Naive thymus-derived CD8-positive, alpha-beta T cell (primary cell): ENCODE measurements at places on chromosomes 4 and X. TPM values are rescaled to one million over a fixed set of nuclear protein-coding genes. Genes with fewer than 3 reads are reported as not detected.

PPP2R2C gene
- polyA plus RNA-seq, result not detected

RS1 gene
- not detected for polyA plus RNA-seq

CLCN4 gene
- not detected for polyA plus RNA-seq

LRAT gene
- polyA plus RNA-seq, result not detected

MAGEB10 gene
- not detected for polyA plus RNA-seq

PF4V1 gene
- not detected for polyA plus RNA-seq

KANTR gene
- 1.4 TPM for polyA plus RNA-seq

RNF150 gene
- not detected for polyA plus RNA-seq

PDE5A gene
- polyA plus RNA-seq, result 1.0 TPM

CSAG2 gene
- polyA plus RNA-seq, result not detected

XK gene
- not detected for polyA plus RNA-seq

NDP gene
- not detected for polyA plus RNA-seq

ARFIP1 gene
- polyA plus RNA-seq, result 17.9 TPM

F8 gene
- 2.4 TPM for polyA plus RNA-seq

HPSE gene
- 3.4 TPM for polyA plus RNA-seq

AGTR2 gene
- not detected for polyA plus RNA-seq

GPC4 gene
- polyA plus RNA-seq, result not detected

KDR gene
- not detected for polyA plus RNA-seq

REELD1 gene
- polyA plus RNA-seq, result not detected

FRAS1 gene
- not detected for polyA plus RNA-seq

TMEM156 gene
- 21.5 TPM for polyA plus RNA-seq

WWC2 gene
- 0.77 TPM for polyA plus RNA-seq

ADAM29 gene
- polyA plus RNA-seq, result not detected

STK26 gene
- 45.1 TPM for polyA plus RNA-seq

SLC9A7 gene
- polyA plus RNA-seq, result 0.33 TPM

ARMCX1 gene
- 2.2 TPM for polyA plus RNA-seq

FOXR2 gene
- polyA plus RNA-seq, result not detected

SULT1E1 gene
- not detected for polyA plus RNA-seq

DCAF12L2 gene
- not detected for polyA plus RNA-seq

APOO gene
- 20.2 TPM for polyA plus RNA-seq

VMA21 gene
- 37.0 TPM for polyA plus RNA-seq

LRRC66 gene
- polyA plus RNA-seq, result 0.08 TPM

VEGFC gene
- polyA plus RNA-seq, result not detected

TLR8 gene
- not detected for polyA plus RNA-seq

CENPE gene
- polyA plus RNA-seq, result not detected

UFSP2 gene
- polyA plus RNA-seq, result 34.7 TPM

XAGE1A gene
- not detected for polyA plus RNA-seq

SMIM31 gene
- not detected for polyA plus RNA-seq
